ENCODE measurements at places on chromosomes 13 and 19.

GRCh38 chr19:35059006-35059798, 17.7 kb downstream of the HPN start:
- no peak for DNase-seq

DNA sequence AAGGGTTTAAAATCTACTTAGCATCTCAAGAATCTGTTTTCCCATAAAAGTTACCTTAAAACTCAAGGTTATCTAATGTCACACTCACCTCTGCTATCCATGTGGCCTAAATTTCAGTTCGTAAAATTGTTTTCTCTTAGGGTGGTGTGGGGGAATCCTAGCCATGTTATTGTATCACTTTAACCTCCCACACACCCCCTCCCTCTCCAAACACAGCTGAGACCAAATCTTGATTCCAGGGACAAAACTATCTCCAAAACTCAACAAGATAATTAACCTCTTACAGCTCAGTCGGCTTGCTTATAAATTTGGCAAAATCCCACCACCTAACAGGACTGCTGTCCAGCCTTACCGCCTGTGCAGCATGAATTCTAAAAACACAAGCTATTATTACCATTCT, 3.8 kb downstream of the CARS2 start:
- no peak for DNase-seq

DNA sequence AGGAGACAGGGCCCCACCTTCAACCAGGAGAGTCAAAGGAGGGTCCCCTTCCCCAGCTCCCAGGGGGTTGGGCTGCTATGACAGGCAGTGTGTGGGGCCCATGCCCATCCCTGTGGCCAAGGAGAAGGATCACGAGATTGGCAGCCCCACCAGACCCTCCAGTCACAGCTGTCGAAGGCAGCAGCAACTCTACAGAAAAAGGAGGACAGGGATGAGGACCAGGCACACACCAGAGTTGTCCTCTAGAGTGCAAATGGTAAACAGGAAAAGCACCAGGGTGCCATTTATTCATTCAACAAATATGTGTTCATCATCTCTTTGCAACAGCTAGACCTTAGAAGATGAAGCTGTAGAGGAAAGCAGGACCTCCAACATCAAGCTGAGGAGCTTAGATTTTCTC, 4.1 kb downstream of the PTH2 start:
- DNase-seq = no peak

DNA sequence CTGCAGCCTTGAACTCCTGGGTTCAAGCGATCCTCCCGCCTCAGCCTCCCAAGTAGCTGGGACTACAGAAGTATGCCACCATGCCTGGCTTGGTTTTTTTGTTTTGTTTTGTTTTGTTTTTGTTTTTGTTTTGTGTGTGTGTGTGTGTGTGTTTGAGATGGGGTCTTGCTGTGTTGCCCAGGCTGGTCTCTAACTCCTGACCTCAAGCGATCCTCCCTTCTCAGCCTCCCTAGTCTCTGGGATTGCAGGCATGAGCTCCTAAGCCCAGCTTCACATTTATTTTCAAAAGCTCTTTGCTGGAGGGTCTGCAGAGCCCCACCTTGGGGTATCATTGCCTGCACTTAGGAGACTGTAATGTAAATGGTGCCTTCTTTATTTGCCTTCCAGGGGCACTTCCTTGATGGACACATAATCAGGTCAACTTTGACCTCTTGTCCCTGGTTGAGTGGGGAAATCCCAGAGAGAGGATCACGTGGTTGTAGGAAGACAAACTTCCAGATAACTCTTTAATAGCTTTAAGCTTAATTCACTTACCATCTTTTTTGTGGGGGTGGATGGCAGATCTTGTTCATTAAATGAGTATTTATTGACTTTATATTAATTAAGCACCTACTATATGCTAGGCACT, 72.9 kb upstream of the NPAS1 start:
- no peak for DNase-seq

DNA sequence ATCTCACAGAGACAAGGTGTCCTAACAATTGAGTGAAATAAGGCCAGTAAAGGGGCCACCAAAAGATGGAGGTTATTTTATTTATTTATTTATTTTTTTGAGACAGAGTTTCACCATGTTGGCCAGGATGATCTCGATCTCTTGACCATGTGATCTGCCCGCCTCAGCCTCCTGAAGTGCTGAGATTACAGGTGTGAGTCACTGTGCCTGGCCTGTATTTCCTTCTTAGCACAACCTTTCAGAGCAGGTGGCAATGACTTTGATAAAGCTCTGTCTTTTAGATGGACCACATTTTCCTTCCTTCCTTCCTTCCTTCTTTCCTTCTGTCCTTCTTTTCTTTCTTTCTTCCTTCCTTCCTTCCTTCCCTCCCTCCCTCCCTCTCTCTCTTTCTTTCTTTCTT, 11.0 kb upstream of the DOCK6 start:
- DNase-seq = no peak

- no peak for DNase-seq
Observed at GRCh38 chr13:105783261-105783660, 752.2 kb downstream of the EFNB2 start.

- no peak for DNase-seq
Observed at GRCh38 chr19:28445826-28446225, 767.1 kb downstream of the UQCRFS1 start.

GRCh38 chr13:57665481-57665880, 33.9 kb downstream of the PCDH17 start:
- DNase-seq = no peak

DNA sequence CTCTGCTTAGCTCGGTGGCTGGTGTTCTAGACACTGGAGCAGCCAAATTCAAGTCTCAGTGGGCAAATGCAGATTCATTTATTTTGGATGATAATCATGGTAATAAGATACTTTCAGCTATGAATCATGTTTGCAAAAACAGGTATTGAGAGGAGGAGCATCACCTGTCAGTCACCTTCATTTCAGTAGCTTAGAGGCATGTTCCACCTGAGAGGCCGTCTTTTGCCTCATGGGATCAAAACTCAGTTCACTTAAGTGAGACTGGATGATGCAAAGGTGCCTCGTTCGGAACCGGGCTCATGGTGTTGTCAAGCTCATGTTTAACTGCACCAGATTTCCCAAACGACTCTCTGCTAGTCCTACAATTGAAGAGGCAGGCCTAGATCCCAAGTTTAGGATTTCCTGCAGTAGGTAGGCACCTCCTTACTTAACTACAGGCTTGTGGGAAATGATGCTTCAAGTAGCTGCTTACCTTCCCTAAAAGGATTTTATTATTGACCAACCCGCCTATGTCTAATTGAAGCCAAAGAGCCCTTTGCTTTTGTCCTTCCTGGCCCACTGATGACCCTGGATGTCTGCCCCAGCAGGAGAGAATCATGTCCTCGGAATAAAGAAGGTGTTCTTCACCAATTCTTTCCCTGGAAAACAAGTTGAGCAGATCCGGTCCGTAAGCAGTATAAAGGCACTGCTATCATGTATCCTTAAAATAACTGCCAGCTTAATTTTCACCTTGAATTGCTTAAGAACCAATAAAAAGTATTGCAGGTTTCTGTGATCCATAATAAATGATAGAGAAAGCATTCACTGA, 60.0 kb downstream of the ZAR1L start:
- no peak for DNase-seq

GRCh38 chr13:22372261-22372660, 701.4 kb downstream of the FGF9 start:
- no peak for DNase-seq

DNA sequence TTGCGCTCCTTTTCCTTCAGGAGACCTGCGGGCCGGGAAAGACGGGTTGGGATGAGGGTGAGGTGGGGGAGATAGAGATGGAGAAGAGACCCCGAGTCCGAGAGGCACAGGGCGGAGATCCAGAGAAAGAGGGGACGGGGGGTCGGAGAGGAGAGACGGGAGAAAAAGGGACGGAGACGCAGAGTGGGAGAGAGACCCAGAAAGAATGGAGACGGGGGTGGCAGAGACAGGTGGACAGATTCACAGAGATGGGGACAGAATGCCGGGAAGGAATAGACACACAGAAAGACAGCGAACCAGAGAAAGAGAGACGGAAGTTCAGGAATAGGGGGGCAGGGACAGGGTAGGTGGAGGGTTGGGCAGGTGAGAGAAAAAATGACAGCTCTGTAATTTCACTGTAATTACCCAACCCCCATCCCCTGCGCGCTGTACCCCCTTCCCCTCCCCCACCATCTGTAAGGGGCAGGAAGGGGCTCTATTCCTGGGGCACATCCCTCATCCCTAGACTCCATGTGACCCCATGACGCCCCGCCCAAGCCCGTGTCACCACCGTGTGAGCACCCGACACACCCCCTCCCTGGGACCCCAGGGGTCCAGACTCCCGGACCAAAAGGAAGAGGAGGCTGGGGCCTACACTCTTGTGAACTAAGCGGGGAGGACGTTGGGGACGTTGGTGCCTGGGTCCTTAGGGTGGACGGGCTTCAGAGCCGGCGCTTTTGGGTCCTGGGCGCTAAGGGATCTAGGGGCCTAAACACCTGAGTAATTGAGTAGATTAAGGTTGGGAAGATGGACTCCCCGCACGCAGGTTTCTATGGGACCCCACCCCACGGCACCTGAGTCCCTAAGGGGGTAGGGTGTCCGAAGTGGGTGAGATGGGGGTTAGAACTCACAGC, 967 bp downstream of the DBP start:
- no peak for DNase-seq

GRCh38 chr19:49690079-49690655, 749 bp upstream of the CPT1C start:
- no peak for DNase-seq

- no peak for DNase-seq
Observed at GRCh38 chr13:110657196-110657595, 41.9 kb downstream of the NAXD start.

GRCh38 chr19:48216933-48217332, 38.8 kb downstream of the CARD8 start:
- DNase-seq = no peak

GRCh38 chr19:40417643-40417981, 4.4 kb upstream of the PRX start:
- no peak for DNase-seq

GRCh38 chr19:38375098-38375493, 725 bp downstream of the PSMD8 start:
- DNase-seq = no peak

- DNase-seq = no peak
Observed at GRCh38 chr19:7787141-7787540, 24.1 kb downstream of the CLEC4M start.

- no peak for DNase-seq
Observed at GRCh38 chr13:93789058-93789457, 562.5 kb downstream of the GPC6 start.

GRCh38 chr13:73039201-73040108, 19.4 kb upstream of the KLF5 start:
- DNase-seq = no peak

DNA sequence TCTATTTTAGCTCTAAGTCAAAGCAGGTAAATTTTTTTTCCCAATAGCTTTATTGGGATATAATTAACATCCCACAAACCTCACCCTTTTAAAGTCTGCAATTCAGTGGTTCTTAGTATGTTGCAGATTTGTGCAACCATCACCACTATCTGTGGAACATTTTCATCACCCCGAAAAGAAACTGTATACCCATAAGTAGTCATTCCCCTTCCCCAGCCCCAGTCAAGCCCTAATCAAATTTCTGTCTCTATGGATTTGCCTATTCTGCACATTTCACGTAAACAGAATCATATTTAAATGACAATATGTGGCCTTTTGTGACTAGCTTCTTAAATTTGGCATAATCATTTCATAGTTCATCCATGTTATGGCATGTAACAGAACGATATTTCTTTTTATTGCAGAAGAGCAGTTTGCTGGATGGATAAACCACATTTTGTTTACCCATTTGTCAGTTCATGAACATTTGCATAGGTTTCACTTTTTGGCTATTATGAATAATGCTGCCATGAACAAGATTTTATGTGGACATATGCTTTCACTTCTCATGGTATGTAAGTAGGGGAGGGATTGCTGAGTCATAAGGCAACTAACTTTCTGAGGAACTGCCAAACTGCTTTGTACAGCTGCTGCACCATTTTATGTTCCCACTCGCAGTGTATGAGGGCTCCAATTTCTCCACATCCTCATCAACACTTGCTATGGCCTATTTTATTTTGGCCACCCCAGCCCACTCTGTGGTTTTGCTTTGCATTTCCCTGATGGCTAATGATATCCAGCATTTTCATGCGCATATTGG, 10.9 kb downstream of the SLC46A3 start:
- no peak for DNase-seq

DNA sequence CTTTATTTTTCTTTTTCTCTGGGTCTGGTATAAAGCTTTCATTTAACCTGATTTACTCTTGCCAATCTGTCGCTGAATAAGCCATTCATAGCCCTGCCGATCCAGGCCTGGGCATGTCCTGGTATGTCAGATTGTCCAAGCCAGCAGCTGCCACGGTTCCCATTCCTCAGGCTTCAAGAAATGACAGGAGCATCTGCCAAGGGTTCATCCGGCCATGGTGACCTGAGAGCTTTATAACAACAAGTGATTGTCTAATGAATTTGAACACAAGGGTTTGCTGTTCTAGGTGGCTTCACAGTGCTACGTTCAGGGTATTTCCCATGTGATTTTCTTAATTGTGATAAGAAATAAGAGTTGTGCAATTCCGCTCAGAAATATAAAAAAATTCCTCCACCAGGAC, 20.0 kb downstream of the PNMA8A start:
- DNase-seq = no peak

GRCh38 chr13:109154546-109154945, 525.1 kb downstream of the MYO16 start:
- DNase-seq = no peak

- no peak for DNase-seq
Observed at GRCh38 chr13:87923753-87924152, 252.6 kb downstream of the SLITRK5 start.

- no peak for DNase-seq
Observed at GRCh38 chr13:60229708-60230272, 66.1 kb upstream of the DIAPH3 start.

DNA sequence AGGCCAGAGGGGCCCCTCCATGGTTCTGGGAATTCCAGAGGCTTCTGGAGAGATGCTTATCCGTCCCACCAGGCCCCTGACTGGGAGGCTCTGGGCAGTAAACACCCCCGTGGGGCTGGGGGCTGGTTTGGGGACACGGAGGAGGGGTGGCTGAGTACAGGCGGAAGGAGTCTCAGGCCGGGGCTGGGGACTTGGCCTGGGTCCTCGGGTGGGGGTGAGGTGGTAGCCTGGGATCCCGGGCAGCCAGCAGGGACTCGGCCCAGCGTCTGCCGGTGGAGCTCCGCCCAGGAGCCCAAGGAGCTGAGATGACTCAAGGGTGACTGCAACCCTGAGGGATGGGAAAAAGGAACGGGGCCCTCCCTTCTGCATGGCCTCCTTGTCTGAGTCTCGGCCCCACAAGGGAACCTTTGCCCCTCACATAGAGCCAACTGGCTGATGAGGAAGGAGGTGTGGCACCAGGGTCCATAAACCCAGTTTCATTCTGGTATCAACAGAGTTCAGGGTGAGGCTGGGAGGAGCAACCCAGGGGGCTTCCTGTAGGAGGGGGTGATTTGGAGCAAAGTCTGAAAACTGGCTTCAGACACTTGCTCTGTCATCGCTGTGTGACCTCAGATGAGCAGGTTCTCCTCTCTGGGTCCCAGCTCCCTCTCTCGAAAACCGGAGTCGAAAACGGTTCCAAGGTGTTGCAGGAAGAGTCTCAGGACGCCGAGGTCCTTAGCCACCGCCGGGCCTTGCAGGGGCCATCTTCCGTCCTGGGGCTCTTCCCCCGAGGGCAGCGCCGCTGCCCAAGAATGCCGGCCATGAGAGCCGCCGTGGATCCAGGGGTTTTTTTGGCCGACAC, 809 bp downstream of the MISP start:
- DNase-seq = no peak

GRCh38 chr13:51419001-51419636, 33.7 kb downstream of the INTS6 start:
- no peak for DNase-seq

- no peak for DNase-seq
Observed at GRCh38 chr13:86870444-86870843, 800.7 kb upstream of the SLITRK5 start.
